ENCODE measurements at places on chromosomes 2 and 18.

DNA sequence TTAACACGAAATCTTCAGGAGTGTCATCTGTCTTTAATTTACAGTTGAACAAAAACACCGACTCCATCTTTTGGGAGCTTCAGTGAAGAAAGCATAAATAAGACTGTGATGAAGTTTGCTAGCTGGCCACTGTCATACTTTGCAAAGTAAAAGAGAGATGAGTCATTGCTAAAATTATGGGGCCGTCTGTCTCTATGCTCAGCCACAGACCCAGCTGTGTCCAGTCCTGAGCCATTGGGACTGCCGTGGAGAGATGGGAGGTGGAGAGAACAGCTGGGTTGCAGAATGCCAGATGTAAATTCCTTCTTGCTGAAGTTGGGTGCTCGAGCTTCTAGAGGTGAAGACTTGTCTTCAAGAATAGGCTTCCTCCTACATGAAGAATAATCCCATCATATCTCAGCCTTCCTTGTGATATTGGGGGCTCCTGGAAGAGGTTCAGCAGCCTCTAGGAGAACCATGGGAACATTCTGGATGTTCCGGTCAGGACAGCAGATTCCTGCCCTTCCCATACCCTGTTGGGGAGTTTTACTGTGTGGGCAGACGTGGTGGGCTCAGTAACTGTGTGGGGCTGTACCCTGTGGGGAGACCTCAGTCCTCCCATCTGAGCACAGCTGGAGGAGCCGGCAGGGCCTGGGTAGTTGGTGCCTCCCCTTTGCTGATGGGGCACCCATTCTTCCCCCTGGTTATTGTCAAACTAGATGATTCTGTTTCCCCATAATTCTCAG, 71.1 kb downstream of the LDLRAD4 start:
- no peak for DNase-seq

GRCh38 chr2:178676046-178676445, 131.2 kb downstream of the TTN start:
- DNase-seq = no peak

DNA sequence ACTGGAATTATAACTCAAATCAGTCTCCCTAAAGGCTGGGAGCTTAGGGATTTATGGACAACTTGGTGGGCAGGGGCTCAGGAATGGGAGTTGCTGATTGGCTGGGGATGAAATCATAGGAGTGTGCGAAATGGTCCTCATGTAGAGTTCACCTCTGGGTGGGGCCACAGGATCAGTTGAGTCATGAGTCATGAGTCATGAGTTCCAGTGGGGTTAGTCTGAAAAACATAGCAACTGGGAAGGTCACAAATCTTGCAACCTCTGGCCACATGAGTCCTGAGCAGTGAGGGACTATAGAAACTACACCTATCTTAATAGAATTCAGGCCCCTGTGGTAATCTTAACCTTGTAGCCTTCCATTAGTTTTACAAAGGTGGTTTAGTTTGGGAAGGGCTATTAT, 383.3 kb downstream of the RBM43 start:
- no peak for DNase-seq

DNA sequence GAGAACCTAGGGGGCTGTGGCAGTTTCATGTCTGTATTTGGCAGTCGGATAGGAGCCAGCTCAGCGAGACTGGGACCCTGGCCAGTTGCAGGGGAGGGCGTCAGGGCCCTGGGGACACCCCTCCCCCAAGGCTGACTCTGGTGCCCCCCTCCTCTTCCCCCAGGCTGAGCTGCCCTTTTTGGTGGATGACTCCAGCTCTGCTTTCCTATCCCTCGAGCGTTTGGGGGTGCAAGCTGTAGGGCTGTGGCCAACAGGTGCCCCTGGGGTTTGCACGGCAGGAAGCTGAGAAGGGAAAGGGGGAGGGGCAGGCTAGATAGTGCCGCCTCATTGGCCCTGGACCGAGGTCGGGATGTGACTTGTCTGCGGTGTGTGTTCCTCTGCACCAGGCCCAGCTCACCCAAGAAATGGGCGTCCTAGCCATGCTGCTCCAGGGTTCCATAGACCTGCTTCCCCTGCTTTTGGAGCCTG, 26.4 kb downstream of the SPEG start:
- DNase-seq = no peak

- DNase-seq = no peak
These were observed 112.4 kb upstream of the ID2 start for GRCh38 chr2:8569332-8569930.

DNA sequence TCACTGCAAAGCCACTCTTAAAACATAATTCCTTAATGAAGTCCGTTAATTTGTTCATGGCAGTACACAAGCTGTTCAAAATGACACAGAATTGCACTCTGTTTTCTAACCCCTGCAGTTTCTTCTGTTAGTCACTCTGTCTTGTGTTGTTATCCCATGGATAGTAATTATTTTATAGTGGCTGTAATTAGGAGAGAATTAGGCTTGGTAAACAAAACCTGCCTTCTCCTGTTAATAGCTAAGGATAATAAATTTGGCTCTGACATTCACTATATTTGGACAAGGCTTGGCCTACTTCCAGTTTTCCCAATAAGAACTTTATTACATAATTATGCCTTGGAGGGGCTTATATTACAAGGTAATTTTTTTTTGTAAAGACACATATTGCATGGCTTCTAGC, 330.3 kb upstream of the FIGN start:
- no peak for DNase-seq

DNA sequence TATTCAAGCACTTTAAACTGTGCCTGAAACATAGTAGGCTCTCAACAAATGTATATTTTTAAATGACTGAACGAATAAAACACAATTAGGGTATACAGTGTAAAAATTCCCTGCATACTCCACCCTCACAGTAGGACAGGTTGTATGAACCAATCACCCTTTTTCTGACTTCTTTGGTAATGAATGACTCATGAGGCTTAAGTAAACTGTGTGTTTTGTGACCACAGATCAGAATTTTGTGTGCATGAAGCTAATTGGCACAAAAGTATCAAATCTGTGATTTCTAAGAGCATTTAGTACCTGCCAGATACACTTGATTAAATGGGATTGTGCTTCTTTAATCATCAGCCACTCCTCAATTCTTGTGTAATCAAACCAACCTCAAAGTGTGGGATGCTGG, 109.9 kb upstream of the MAP4K3 start:
- DNase-seq = no peak

- no peak for DNase-seq
These were observed 962.3 kb upstream of the NRXN1 start for GRCh38 chr2:51994123-51994763.

- DNase-seq = no peak
These were observed 154.3 kb downstream of the TCF4 start for GRCh38 chr18:55433648-55434047.

- DNase-seq = no peak
These were observed 12.7 kb downstream of the KDM3A start for GRCh38 chr2:86453836-86454235.

GRCh38 chr2:138447889-138448570, 53.5 kb upstream of the SPOPL start:
- no peak for DNase-seq

DNA sequence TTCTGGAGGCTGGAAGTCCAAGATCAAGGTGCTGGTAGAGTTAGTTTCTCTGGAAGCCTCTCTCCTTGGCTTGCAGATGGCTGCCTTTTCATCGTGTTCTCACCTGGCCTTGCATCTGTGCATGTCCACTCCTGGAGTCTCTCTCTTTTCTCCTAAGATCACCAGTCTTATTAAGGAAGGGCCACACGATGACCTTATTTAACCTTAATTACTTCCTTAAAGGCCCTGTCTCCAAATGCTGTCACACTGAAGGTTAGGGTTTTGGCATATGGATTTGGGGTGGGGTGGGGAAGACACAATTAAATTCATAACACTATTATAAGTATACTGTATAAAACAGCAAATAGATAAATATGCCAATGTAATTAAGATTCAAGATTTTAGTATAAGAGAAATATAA, 402.4 kb upstream of the HS6ST1 start:
- DNase-seq = no peak

GRCh38 chr2:111711270-111711669, 172.7 kb downstream of the ANAPC1 start:
- no peak for DNase-seq

GRCh38 chr18:53941601-53942338, 282.7 kb downstream of the MBD2 start:
- DNase-seq = no peak
